ENCODE measurements at places on chromosomes 5 and 9. TPM values are rescaled to one million over a fixed set of nuclear protein-coding genes. Genes with fewer than 3 reads are reported as not detected.
A peak's percentile ranks its signal among the peaks of the same experiment; 100 is the strongest.

DNA sequence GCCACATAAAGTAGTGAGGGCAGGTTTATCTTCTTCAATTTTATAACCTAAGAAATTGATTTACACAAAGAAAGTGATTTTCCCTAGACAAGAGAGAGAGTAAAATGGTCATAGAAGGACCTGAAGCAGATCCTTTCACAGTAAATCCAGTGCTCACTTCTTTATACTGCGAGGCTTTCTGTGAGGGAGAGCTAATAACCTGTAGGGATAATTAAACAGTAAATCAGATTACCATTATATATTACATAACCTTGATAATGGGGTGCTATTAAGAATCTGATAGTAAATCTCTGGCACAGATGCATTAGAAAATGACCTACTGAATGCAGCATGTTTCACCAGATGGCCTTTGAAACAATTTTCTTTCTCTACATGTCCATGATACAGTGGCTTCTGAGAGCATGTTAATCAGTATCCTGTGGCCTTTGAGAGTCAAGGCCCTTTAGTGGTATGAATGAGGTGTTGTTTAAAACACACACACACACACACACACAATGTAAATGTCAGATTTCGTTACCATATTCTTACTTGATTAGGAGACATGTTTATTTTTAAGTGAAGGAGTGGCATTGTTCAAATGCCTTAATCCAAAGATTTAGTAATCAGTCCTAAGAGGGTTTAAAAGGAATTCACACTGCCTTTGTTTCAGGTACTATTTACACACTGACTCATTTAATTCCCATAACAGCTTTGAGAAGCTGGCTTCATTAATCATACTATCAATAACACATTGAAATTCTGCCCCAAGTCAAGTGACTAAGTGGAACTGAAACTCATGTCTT lies 124.7 kb downstream of the ALDH1A1 start:
- DNase-seq: peak; percentile 13

GRCh38 chr9:134723037-134723436 lies 81.4 kb downstream of the COL5A1 start:
- DNase-seq: no peak

DNA sequence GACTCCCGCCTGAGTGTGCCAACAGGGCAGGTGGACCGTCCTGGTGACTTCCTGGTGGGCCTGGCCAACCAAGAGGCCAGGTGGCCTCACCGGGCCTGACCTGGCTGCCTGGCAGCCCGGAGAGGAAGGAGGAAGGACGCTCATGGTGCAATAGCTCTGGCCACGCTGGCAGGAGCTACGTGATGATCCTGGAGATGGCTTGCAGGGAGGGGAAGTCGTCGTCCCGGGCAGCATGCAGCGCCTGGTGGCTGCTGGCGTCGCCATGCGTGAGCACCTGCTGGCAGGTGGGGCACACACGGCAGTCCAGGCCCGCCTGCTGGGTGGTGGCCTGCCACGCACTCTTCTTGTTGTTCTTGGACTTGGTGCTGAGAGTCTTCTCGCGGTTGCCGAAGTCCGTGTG lies 26.3 kb downstream of the SPATA31C1 start:
- no peak for DNase-seq

- no peak for DNase-seq
Measured at GRCh38 chr9:128408963-128409431, 11.7 kb upstream of the CERCAM start.

The GNA14 gene
- 0.22 TPM for polyA plus RNA-seq

The ALG2 gene
- polyA plus RNA-seq: 47.6 TPM

All from BJ (cell line).